Transverse colon (tissue), 4 donors: ENCODE measurements at places on chromosomes 13 and 19. TPM values are rescaled to one million over a fixed set of nuclear protein-coding genes. Genes with fewer than 3 reads are reported as not detected.

GRCh38 chr13:112452380-112453206 lies 76.4 kb downstream of the SPACA7 start:
- DNase-seq = no peak

DNA sequence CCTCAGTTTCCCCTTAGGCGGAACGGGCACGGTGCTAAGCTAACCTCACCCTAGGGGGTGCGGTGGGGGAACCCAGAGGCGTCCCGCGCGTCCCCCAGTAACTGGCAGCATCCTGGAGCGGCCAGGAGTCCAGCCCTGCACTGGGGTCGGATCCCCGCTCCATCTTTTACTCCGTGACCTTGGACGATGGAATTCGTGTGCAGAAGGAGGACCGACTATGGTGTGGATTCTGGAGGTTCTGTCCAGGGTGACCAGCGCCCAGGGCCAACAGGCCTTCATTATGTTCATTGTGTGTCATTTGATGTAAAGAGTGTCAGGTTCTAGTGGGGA lies 630 bp downstream of the SPPL2B start:
- DNase-seq = no peak

GRCh38 chr13:25602176-25602575 lies 230.4 kb downstream of the ATP8A2 start:
- DNase-seq = no peak

NKPD1 gene
- not detected for total RNA-seq

DNA sequence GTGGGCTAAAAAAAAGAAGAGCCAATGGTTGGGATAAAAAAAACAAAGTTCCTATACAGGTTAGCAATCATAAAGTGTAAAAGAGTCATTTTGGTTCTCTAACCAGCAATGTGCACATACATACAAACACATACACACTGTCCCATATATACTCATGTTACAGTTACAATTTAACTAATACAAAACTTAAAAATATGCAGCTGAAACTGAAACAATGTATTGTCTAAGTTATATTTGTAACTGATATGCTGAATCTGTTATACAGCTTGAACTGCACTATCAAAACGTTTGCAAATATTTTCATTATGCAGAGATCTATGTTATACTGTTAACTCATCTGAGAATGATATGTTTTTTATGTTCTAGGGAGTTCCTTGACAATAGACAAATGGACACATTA lies 173.7 kb downstream of the KLF12 start:
- no peak for DNase-seq

MEIS3 gene
- not detected for total RNA-seq

DNA sequence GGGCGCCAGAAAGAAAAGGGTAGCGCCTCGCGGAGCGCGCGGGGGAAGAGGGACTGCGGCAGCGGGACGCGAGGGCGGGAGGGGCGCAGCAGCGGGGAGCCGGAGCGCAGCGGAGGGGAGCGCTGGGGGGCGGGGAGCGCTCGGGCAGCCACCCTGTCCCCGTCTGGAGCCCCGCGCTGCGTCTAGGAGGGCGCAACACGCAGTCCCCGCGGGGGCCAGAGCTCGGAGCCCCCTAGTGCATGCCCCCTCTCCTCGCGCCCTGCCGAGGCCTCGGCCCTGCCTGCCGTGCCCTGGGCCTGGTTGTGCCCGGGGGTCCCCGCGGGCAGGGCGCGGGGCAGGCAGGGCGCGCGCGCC lies 37.9 kb downstream of the SOX1 start:
- no peak for DNase-seq

APOC4 gene
- total RNA-seq = not detected

- DNase-seq = no peak
Measured at GRCh38 chr13:79541426-79542049, 60.6 kb downstream of the NDFIP2 start.

ZSCAN4 gene
- total RNA-seq = not detected

DNA sequence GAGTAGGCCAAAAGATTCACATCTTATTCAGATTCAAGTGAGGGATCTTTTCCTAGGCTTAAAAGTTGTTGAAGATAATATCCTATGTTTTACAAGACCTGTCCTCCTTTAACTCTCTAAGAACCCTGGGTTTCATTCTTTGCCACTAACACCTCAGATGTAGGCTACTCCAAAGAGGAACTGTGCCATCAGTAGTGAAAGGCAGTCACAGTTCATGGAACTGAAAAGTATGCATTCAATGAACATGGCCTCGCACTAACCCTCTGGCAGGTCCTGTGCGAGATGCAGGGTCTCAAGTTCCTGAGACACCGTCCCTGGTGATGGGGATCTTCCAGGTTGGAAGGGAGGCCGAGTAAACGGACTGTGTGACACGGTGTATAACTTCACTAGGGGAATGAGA lies 4.3 kb downstream of the LGALS14 start:
- no peak for DNase-seq

- no peak for DNase-seq
Measured at GRCh38 chr19:35048911-35049411, 7.4 kb downstream of the HPN start.

- no peak for DNase-seq
Measured at GRCh38 chr13:93243375-93244063, 16.9 kb downstream of the GPC6 start.

- no peak for DNase-seq
Measured at GRCh38 chr19:49684983-49685553, 4.3 kb upstream of the ADM5 start.

DNA sequence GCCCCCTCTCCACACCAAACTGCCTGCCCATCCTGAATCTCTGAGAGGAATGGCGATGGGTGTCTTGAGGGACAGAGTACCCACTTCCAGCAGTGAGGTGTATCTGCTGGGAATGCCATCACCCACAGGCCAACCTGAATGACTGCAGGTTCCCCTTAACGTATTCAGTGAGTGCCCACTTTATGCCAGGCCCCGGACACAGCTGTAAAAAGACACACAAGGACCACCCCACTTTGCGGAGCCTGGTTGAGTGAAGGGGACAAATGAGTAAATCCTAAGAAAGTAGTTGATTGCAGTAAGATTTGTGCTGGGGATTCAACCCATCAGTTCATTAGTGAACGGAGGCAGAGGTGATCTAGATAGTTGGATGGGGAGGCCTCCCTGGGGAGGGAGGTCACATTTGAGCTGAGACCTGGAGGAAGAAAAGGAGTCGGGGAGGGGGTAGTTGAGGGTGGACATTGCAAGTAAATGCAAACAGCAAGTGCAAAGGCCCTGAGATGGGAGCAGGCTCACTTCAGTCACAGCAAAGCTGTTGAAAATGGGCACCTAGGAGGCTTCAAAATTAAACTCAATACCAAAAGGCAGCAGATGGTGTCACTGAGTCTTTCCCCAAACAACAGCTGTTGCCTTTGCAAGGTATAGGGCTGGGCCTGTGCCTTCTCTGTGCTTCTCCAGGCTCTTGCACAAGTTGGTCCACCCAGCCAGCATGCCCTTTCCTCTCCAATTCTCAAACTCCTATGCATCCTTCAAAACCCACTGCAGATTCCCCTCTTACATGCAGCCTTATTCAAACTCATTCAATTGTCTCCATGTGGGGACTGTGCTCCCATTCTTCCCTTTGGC lies 4.3 kb downstream of the GDF15 start:
- no peak for DNase-seq

- DNase-seq = no peak
Measured at GRCh38 chr13:46202966-46203365, 8.8 kb upstream of the LRRC63 start.

DNA sequence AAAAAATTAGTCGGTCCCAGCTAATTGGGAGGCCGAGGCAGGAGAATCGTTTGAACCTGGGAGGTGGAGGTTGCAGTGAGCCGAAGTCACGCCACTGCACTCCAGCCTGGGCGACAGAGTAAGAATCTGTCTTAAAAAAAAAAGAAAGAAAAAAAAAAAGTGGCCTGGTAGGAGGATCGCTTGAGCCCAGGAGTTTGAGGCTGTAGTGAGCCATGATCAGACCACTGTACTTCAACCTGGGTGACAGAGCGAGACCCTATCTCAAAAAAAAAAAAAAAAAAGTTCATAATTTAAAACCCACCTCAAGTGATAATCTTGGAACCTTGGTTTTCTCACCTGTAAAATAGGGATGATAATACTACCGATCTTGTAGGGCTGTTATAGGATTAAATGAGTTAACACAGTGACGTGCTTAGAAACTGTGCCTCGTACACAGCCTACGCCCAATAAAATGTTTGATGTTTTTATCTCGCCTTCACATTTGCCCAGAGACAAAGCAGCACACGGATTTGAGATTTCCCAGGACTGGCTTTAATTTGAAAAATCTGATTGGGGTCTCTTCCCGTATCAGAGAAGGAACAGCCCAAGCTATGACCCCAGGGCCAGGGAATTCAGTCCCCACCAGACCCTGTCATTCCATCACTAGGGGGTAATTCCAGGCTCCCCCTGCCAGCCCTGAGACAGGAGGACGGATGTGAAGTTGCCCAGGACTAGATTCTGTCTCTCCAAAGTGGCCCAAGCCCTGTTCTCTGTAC lies 3.6 kb downstream of the SERTAD1 start:
- no peak for DNase-seq

GRCh38 chr13:32427852-32428580 lies at the start of gene N4BP2L1:
Gene N4BP2L1 (minus strand): TSS chr13:32428130. CDS start chr13:32428082, 48 bp downstream.
- DNase-seq = peak; percentile 85

- no peak for DNase-seq
Measured at GRCh38 chr13:37899753-37900152, 30.2 kb upstream of the TRPC4 start.

- no peak for DNase-seq
Measured at GRCh38 chr19:5147978-5148793, 179.3 kb downstream of the KDM4B start.

PNMA8A gene
- total RNA-seq = 0.68 TPM

TTC9B gene
- not detected for total RNA-seq

- no peak for DNase-seq
Measured at GRCh38 chr19:38277969-38278680, 13.8 kb downstream of the SPINT2 start.

DNA sequence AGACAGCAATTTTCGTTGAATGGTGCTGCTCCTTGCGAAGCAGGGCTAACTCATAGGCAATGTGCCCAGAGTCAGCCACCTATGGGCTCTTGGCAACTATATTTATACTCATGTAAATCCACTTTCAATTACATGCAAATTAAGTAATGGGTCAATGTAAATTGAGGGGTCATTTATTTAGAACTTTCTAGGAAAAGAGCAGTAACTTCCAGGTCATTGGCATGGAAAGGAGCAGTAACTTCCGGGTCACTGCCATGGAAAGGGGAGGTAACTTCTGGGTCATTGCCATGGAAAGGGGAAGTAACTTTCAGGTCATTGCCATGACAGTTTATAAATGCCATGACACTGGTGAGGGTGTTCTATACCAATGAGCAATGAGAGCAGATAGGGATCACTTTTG lies 11.6 kb downstream of the KLK4 start:
- no peak for DNase-seq

CEACAM18 gene
- not detected for total RNA-seq
